ENCODE measurements at places on chromosomes 4 and X. TPM values are rescaled to one million over a fixed set of nuclear protein-coding genes. Genes with fewer than 3 reads are reported as not detected.

Gene WWC2
- total RNA-seq, result 13.4 TPM

Gene GRIA2
- not detected for total RNA-seq

Gene CHRDL1
- total RNA-seq, result not detected

Gene AKAP14
- total RNA-seq, result not detected

Gene SMIM31
- not detected for total RNA-seq

Gene RAB9B
- not detected for total RNA-seq

Gene PGRMC2
- total RNA-seq, result 12.4 TPM

Gene NDST3
- total RNA-seq, result not detected

Gene AMBN
- not detected for total RNA-seq

Gene ADAMTS3
- total RNA-seq, result 0.13 TPM

Gene ASMT
- total RNA-seq, result under 0.01 TPM

Gene HEPH
- total RNA-seq, result under 0.01 TPM

Gene HERC5
- total RNA-seq, result 0.13 TPM

Gene HDAC6
- total RNA-seq, result 33.2 TPM
